ENCODE measurements at places on chromosomes 11 and 22.

- DNase-seq = no peak
These were observed 39.0 kb downstream of the WT1 start for GRCh38 chr11:32396331-32396730.

GRCh38 chr11:107731941-107732688, 20.3 kb upstream of the SLN start:
- DNase-seq = no peak

- DNase-seq = no peak
These were observed 14.3 kb upstream of the ACCSL start for GRCh38 chr11:44033411-44033850.

GRCh38 chr11:107898270-107898669, 30.0 kb upstream of the RAB39A start:
- peak; percentile 28 for DNase-seq

DNA sequence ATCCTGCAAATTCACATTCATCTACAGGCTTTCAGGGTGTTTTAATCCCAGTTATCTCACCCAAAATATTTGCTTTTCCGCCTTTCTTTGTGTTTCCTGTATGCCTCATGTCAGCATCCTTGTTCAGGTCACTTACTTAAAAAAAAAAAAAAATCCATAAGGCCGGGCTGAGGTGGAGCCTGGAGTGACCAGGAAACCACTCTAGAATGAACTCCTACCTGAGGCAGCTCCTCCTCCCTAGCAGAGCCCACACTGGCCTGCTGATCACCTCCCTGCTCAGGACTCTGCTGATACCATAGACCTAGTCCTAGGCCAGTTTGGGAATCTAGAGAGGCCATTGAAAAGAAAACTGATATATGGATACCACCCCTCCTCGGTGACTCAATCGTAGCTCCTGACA, 8.7 kb upstream of the DGAT2 start:
- no peak for DNase-seq

DNA sequence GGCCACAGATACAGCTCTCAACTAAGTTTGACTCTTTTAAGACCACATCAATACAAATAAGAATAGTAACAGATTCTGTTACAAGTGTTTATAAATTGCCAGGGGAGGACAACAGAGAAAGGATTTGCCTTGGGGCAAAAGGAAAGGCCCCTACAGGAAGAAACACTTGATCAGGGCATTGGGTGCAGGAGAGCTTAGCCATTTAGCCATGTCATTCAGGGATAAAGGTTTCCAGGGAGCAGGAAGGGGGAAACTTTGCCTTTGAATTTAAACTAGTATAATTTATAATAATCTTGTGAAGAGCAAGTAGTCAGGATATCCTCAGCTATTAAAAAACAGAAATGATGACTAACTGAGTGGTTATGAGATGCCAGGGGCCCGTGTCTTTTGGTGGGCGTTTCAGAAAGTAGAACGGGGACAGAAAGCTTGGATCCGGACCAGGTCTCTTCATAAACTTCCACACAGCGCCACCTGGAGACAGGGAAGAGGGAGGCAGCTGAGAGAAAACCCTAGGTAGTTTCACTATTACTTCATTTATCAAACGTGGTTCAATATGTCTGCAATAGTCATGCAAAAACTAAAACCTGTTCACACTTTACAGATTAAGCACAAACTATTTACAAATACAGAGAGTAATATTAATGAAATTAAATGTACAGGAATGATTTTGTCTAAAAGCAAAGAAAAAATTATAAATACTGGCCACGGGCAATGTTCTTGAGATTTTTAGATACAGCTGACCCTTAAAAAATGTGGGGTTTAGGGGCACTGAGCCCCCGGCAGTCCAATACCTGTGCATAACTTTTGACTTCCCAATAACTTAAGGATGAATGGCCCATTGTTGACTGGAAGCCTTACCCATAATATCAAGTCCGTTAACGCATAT, 11.0 kb upstream of the SLC5A4 start:
- DNase-seq = peak; percentile 60

DNA sequence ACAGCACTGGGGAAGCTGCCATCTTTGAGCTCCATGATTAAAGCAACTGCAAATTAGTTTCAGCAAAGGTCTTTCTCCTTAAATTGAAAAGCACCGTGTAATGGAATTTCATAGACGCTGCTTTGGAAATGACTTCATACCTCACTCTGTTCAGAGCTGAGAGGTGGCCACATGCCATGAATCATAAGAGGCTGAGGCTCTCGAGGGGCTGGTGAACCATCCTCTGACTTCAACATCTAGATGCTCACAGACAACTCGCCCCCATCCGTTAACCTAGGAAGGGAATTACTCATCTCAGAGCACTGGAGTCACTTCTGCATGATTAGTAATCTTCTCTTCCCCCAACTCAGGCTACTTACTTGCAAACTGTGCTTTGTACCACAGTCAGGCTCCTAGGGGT, 122.3 kb downstream of the RCN1 start:
- no peak for DNase-seq

DNA sequence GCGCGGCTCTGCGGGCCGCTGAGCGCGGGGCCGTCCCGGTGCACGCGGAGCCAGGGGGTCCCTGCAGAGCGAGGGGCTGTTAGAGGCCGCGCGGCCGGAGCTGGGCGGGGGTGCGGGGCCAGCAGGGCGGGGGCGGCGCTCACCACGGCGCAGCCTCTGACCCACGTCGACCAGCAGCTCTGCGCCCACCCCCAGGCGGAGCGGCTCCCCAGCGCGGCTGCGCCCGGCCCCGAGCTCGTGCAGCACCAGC, 385 bp upstream of the SCO2 start:
- DNase-seq = no peak

DNA sequence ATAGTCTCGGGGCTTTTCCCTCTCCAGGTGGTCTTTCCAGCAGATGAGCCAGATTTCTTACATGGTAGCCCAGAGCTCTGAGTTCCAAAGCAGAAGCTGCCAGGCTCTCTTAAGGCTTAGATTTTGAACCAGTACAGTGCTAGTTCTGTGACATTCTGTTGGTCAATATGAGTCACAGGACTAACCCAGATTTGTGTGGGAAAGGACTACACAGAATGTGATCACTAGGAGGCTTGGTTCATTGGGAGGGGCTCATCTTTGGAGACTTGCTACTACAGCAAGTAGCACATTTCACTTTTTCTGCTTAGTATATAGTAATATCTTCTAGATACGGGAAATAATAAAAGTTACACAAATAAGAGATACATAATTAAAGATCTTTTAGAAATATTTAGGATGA, 24.1 kb downstream of the RNF214 start:
- DNase-seq = no peak

DNA sequence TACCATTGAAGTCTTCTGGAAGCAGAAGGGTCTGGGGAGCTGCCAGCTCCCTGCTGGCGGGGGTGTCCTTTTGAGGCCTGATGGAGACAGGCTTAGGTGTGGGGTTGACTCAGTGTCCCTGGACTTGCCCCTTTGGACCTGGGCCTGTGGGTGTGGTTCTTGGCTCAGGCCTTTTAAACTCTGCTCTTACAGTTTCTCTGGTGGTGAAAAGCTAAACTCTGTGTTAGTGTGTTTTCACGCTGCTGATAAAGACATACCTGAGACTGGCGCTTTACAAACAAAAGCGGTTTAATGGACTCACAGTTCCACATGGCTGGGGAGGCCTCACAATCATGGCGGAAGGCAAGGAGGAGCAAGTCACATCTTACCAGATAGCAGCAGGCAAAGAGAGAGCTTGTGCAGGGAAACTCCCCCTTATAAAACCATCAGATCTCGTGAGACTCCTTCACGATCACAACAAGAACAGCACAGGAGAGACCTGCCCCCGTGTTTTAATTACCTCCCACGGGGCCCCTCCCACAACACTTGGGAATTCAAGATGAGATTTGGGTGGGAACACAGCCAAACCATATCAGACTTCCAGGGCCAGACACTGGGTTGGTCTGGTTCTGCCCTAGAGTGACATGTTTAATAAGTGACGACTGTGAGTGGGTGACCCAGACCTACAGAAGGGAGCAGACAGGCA, 26.5 kb downstream of the GRAMD4 start:
- no peak for DNase-seq

DNA sequence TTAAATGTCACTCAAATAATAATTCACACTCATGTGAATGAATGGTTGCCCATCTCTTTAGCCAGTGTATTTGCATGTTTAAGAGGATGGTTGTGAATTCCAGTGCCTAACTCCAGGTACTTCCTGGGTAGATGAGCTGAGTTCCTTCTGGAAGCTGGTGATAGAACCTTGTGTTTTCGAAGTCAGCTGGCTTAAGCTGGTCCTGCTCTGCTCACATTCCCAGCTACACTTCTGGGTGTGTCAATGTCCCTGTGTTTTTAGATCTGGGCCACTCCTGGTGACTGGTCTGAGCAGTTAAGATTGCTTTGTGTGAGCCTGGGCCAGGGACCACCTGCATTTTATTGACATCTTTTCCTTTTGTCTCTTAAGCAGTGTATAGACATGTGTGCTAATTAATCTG, 10.6 kb downstream of the TEAD1 start:
- DNase-seq = no peak

DNA sequence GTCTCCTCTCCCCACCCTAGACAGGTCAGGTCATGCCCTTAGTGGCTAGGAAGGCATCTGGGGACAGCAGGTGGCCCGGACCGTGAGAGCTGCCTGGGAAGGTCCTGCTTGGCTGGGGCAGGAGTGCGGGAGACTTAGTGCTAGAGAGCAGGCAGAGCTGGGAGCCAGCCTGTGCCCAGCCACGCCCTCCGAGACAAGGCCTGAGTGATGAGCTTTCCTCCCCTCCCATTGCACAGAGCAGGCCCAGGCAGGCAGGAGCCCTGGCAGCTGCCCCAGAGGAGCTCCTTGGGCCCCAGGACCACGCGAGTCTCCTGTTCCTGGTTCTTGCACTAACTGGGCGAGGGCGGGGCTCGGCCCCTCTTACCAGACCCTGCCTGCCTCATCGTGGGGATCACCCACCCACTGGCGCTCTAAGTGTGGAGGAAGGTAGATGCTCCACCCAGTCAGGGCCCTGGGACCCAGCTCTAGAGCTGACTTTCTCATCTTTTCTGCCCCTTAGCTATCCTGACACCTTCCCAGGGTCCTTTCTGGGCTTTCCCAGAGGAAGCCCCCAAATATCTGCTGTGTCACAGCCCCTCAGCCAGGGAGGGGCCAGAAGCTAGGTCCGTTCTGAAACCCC, 44.9 kb downstream of the MACROD1 start:
- DNase-seq = peak; percentile 92

DNA sequence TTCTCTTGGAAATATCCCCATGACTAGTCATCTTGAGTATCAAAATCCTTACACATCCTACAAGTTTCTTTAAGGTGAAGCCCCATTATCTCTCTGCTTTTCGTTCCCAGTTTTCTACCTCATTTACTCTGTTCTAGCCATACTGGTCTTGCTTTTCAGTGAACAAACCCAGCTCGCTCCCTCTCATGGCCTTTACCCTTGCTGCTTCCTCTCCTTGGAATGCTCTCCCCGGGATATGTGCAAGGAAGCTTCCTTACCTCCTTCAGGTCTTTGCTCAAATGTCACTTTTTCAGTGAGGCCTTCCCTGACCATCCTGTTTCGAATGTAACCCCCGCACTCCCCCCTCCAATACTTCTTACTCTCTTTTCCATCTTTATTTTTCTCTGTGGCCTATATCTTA, 331.8 kb downstream of the DYNC2H1 start:
- DNase-seq = no peak

DNA sequence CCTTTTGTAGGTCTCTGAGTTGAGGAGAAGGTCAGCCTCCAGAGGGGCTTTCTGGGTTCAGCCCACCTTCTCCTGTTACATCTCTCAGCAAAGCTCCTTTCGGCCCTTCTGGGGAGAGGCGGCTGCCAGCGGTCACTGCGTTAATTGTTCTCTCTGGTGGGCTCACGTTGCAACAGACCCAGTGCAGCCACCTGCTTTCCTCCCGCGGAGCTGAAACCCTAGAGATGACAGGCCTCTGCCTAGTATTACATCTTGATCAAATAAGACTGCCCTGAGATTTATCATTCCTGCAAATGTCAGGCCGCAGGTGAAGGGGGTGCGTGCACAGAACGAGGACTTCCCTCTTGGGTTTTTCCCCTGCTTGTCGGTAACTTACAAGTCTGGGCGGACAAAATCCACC, 43.2 kb upstream of the CREB3L1 start:
- no peak for DNase-seq

DNA sequence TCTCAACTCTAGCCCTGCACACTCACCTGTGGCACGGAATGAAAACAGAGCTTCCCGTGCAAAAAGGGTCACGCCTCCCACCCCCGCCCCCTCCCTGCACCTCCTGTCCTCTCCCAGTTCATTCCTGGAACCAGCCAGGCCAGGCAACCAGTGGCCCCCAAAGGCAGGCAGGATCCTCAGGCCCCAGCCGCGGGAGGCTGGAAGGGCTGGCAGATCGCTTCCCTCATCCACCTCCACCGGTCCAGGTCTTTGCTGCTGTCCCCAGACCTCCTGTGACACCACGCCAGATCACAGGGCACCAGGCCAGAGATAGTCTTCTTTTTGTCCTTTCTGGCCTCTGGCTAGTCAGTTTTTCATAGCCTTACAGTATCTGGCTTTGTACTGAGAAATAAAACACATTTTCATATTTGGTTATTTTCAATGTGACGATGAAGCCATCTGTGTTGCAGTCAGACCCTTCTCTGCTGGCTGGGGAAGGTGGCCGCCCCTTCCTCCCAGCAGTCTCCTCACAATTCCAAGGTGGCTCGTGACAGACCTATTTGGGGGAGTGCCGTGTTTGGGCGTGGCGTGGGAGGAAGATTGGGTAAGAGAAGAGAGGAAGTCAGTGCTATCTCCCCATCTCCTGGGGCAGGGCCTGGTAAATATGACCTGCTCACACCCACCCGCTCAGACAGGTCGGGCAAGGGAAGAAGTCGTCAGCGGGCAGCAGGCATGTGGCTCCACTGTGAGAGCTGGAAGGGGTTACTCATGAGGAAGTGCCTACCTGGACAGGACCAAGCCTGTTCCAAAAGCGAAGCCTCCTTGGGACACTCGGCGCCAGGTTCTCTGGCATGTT, 9.1 kb downstream of the SSH3 start:
- no peak for DNase-seq

GRCh38 chr11:134045799-134046635, 22.9 kb upstream of the JAM3 start:
- DNase-seq = peak; percentile 85

Data from WERI-Rb-1 (cell line).